ENCODE measurements at places on chromosomes 1 and 21.

- no peak for DNase-seq
Observed at GRCh38 chr1:156384658-156385057, 15.6 kb downstream of the RHBG start.

GRCh38 chr21:41321908-41322495 lies 5.4 kb downstream of the FAM3B start:
- DNase-seq = no peak

DNA sequence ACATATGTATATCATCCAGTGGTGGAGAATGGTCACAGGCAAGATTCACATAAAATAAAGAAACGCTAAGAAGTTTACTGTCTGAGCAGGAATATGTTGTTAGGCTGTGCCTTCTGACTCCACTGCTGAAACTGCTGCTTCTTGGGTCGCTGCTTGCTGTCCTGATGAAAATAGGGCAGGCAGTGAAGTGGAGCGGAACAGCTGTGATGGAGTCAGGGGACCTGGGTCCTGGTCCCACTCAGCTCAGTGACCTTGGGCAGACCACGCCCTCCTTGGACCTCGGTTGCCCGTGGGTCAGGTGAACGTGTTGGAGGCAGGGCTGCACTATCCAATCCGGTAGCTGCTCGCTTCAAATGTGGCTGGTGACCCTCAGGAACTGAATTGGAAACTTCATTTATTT lies 33.4 kb upstream of the IFFO2 start:
- DNase-seq = no peak

DNA sequence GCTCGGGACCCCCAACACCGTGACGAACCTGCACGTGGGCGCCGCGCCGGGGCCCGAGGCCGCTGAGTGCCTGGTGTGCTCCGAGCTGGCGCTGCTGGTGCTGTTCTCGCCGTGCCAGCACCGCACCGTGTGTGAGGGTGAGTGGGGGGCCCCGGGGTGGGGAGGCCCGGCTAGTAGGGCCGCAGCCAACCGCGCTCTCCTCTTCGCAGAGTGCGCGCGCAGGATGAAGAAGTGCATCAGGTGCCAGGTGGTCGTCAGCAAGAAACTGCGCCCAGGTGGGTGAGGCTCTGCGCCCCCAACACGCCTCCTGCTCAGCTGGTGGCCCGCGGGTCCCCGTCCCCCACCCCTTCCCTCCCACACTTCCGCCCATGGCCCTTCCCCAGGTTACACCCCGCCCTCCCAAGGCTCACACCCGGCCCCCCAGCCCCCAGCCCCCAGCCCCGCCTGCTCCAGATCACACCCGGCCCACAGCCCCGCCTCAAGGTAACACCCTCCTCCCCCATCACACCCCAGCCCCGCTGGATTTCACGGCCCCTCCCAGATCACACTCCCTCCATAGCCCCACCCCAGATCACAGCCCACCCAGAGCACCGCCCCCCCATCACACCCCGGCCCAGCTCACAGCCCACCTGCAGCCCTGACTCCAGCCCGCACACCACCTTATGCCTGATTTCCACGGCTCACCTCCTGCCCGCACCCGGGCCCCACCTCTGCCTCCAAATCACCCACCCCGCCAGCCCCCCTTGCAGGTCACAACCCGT lies 2.4 kb upstream of the MMP23B start:
- peak; percentile 35 for DNase-seq

DNA sequence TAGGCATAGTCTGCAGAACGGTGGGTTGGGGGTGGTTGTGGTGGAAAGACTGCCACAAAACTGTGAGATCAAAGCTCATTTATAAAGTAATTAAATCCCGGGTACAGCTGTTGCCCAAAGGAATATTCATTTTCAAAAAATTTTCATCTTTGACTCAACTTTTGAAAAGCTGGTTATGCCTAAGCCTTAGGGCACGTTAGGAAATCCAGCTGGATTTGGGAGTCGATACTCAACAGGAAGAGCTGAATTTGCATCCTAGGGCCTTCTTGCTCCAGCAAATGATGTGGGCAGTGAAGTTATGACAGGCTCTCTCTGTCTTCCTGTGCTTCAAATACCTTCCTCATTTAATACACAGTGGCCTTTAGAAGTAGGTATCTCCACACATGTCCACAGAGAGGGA lies 31.7 kb downstream of the ZP4 start:
- no peak for DNase-seq

DNA sequence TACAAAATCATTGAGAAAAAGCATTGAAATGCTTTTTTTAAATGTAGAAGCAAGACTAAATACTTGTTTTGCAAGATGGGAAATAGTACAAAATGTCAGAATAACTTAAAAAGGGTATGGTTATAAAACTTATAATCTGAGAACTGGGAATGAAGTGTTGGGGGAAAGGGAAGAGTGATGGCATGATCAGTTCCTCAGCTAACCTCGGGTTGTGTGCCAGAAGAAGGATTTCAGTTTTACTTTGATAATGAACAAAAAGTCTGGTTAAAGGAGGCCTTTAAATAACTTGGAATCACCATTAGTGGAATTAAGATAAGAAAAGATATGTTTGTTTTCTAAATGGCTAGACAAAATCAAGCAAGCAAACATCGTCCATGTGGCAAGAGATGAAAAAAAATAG lies 20.7 kb downstream of the NEK7 start:
- peak; percentile 40 for DNase-seq

DNA sequence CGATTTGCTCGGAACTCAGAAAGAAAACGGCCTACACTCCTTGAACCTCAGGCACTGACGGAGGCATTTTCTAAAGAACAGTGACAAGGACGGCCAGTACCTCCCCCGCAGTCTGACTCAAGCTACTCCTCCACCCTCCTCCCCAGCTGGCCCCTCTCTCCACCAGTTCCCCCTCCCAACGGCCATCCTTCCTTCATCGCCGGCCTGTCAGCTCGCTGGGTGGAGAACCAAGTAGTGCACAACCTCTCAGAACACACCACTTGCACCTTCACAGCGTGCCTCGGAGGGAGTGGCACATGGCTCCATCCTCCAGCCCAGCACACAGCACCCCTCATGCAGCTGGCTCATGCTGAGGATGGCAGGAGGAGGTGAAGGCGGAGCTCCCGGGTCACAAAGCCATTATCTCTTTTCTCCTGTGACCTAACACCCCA lies 58.8 kb downstream of the TOR1AIP2 start:
- no peak for DNase-seq

GRCh38 chr1:236724506-236724905 lies 38.2 kb downstream of the ACTN2 start:
- no peak for DNase-seq

GRCh38 chr1:178664278-178664677 lies 60.8 kb upstream of the RALGPS2 start:
- DNase-seq = no peak

GRCh38 chr1:229237320-229237719 lies 33.6 kb upstream of the RAB4A start:
- no peak for DNase-seq
